ENCODE measurements at places on chromosomes 2 and 18.

GRCh38 chr2:191488135-191488534, 189.8 kb upstream of the NABP1 start:
- DNase-seq: no peak

DNA sequence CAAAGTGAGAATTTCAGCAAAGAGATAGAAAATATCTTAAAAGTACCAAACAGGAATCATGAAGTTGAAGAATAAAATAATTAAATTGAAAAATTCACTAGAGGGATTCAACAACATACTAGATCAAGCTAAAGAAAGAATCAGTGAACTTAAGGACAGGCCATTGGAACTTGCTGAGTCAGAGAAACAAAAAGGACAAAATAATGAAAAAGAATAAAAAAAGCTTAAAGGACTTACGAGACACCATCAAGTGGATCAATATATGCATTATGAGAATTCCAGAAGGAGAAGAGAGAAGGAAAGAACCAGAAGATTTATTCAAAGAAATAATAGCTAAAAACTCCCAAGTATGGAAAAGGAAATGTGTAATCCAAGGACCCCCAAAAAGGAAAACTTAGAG, 158.4 kb downstream of the SLC4A10 start:
- DNase-seq: no peak

DNA sequence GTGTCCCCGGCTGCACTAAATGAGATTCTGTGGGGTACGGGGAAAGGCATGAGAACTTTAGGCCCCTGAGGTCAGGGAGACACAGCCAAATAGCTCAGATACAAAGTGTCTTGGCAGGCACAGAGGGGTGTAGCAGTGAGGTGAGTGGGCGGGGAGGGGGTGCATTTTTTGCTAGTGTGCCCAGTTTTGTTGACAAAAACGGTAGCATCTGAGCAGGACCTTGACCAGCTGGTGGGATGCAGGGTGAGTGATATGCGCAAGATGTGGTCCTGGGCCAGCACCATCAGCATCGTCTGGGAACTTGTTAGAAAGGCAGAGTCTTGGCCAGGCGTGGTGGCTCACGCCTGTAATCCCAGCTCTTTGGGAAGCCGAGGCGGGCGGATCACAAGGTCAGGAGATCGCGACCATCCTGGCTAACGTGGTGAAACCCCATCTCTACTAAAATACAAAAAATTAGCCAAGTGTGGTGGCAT, 127.3 kb upstream of the LGALSL start:
- DNase-seq: no peak

- no peak for DNase-seq
These were observed 116.7 kb upstream of the NPAS2 start for GRCh38 chr2:100703213-100703612.

DNA sequence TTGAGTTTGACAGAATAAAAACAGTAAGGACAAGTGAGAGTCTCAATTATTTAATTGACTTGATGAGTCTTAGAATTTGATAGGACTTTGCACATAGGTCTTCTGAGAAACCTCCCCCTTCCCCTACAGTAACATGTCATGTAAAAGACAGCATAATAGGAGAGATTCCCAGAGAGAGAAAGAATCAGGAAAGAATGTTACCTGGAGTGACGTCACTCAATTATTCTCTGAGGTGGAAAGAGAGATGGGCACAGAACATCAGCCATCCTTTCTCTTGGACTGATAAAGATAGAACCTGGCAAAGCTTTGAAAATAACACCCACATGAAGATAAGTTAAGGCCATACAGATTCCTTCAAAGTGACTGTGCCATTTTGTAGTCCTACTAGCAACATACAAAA, 19.3 kb upstream of the FRZB start:
- no peak for DNase-seq

DNA sequence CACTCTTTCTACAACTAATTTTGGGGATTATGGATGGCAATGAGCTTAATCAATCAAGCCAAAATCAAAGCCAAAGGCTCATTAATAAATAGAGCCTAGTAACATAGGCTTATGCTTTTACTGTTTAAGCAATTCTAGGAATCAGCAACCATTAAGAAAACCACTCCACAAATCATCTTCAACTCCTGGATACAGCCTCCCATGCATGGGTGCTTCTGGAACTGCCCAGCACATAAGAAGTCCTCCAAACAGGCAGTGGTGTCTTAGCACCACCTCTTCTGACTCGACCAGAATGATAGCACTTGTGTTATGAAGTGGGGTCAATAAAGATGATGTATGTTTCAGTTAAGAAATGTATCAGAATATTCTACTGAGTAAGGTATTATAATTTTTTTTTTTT, 104.4 kb upstream of the SERPINE2 start:
- DNase-seq: no peak

GRCh38 chr2:6810961-6811360, 54.7 kb downstream of the CMPK2 start:
- DNase-seq: no peak

GRCh38 chr2:209788925-209789324, 17.3 kb downstream of the UNC80 start:
- DNase-seq: no peak

- DNase-seq: no peak
These were observed 111.8 kb upstream of the STON1 start for GRCh38 chr2:48417856-48418838.

- peak; percentile 27 for DNase-seq
These were observed 325.3 kb downstream of the ZNF516 start for GRCh38 chr18:76169733-76170132.

GRCh38 chr2:30358351-30358750, 88.7 kb upstream of the LCLAT1 start:
- DNase-seq: no peak

DNA sequence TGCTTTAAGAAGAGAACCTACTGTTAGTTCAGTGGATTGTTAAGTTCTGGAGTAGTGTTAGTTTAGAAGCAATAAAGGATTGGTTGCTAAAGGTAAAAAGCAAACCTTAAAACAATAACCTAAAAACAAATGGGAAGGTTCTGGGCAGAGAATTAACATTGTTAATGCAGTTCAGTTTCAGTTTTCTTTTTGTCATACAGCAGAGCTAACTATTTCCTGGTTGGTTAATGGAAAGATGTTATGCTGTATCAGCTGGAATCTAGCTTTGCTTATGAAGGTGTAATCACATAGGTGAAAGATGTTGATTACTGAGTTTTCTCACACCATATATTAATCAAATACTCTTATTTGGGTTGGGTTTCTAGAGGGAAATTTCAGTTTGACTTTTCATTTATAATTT, 23.8 kb downstream of the SMAD4 start:
- no peak for DNase-seq

DNA sequence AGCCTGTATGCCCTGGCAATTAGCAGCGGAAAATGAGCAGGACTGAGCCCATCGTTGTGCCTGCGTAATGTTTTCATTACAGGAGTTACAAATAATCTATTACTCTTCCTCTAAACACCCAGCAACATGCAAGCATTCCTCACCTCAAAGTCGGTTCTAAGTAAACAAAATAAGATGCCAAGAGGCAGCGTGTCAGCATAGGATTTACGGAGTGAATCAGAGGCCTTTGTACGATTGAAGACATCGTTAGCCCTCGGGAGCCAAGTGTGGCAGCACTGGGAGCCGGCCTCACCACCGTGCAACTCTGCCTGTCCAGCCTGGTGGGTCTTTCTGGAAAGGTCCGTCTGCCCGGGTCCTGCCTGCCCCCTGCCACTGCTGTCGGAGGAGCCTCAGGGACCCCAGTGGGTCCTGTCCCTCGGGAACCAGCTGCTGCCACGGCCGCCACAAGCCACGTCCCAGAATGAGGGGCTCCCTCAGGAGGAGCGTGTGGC, 80.1 kb upstream of the CTDP1 start:
- DNase-seq: no peak

- no peak for DNase-seq
These were observed 91.6 kb downstream of the FAM161A start for GRCh38 chr2:61762292-61762691.

- no peak for DNase-seq
These were observed 78.8 kb upstream of the TTN start for GRCh38 chr2:178886006-178886405.

DNA sequence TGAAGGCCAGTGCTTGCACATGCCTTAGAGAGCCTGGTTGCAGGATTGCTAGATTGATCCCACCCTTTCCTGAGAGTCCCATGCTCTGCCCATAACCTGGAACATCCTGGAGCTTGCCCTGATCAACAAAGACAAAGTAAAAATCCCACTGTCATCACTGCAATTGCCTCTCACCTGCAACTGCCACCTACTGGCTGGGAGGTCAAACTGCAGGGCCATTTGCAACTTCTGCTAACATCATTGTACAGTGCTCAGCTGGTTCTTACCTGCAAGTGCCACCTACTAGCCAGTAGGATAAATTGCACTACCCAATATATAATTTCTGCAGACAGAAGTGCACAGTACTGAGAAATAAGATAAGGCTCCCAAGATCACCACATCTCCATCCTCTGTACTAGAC, 947.5 kb downstream of the CPS1 start:
- no peak for DNase-seq

DNA sequence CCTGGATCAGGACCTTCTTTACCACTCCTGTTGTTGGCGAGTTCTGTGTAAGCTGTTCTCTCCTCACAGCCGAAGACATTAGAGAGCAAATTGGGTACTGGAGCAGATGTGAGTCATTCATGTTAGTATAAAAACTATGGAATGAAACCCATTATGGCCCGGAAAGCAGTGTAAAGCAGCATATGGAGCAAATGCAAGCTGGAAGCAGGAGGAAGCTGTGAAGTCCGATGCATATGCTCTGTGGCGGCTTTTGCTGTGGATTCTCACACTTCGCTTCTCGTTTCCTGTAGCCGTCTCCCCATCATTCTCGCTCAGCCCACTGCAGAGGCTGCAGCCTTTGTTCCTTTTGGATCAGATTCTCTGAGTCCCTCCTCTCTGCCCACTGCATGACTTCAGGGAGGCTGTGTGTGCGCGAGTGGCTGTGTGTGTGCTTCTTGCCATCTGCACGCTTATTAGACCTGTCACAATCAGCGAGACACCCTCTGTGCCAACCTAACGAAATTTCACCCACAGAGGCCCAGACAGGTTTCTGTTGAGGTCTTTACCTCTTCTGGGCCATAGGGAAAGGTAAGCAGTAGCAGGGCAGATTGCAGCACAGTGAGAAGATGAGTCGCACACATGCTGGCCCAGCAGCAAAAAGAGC, 3.3 kb upstream of the GALNT14 start:
- DNase-seq: no peak

DNA sequence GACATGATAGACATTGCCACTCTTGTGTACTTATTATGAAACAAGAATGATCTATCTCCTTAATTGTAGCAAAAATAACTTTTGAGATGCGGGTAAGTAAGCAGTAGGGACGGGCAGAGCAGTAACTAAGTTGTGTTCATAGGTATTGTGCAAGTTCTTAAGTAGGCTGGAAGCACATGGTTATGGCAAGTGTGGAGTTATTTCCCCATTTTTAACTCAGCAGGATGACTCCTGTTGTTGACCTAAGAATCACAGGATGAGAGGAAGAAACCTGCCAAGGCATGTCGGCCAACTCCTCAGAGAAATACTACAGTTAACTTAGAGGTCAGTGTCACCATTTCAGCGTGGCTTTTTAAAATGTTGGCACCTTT, 51.1 kb upstream of the FN1 start:
- no peak for DNase-seq

DNA sequence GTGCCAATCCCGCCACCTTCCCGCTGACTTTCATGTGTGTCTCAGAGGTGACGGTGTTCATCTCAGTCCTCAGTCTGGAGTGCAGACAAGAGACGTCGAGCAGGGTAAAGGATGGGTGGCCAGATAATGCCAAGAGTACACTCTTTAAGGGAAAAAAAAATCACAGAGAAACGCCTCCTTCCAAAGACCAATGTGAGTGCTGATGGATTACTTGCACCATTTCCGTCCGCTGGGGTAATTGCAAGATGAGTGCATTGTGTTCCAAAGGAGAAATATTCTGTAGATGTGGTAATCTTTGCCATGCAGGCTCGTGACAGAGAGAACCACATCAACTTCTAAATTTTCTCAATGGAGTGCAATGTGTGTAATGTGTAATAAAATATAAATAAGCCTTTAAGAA, 81.0 kb downstream of the KLHL29 start:
- DNase-seq: no peak

DNA sequence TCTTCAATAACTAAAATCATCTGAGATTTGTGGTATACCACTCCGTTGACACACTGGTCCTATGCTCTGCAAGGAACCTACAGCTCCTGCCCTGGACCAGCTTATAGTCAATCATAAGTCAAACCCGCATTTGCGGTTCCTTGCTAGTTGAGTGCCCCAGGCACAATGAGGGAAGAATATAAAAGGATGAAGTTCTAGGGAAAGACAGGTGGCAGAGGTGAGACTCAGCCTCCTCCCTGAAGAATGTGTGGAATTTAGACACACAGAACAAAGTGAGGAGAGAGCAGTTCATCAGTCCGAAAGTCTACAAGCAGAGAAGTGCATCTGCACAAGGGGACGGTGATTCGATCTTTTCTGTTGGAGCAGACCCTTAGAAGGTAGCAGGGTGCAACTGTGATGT, 615.0 kb upstream of the FANCL start:
- DNase-seq: no peak

GRCh38 chr2:224971214-224971613, 71.1 kb downstream of the DOCK10 start:
- no peak for DNase-seq

GRCh38 chr2:145324748-145325147, 804.8 kb upstream of the ZEB2 start:
- DNase-seq: no peak

DNA sequence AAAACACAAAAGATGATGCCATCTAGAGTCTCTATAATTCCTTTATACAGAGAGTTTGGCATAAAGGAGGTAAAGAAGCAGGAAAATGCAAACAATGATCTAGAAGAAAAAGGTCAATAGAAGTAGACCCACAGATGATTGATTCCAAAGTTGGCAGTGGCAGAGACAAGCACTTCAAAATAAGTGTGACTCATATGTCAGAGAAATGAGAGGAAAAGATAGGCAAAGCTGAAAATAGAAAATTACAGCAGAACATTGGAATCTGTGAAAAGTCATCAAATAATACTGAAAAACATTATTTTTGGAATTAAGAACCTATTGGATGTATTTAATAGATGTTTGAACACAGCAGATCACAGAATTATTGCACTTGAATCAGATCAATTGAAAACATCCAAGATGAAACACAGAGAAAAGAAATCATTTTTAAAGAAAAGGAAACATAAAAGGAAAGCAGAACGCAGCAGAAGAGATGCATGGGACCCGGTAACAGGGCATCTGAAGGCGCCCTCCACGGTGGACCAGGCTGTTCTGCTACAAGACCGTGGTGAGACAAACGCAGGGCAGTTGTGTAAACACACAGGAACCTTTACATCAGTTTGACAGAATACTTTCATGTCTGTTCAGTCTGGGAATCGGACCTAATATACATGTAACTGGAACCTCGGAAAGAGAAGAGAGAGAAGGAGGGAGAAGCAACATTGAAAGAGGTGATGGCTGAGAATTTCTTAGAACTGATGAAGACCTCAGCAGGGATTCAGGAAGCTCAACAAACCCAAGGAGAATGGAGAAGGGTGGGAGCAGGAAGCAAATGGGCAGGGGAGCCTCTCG, 74.6 kb upstream of the GPC1 start:
- DNase-seq: no peak

DNA sequence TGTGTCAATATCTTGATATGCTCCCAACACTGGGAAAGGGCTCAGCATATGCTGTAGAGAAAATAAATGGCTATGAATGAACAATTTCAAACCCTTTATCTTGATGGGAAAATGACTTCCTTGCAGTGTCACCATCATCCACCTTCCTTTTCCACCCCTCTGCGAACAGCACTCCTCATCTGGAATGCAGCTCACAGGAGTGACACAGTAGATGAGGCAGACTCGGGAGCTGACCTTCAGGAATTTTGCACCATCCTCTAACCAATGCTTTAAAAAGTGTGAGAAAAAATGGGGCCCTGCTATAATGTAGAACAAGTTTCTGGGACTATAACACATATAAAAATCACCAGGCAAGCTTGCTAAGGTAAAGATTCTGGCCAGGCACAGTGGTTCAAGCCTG, 41.3 kb upstream of the YPEL5 start:
- DNase-seq: no peak

All from K562 (cell line).